ENCODE measurements at places on chromosomes 1 and 21.

GRCh38 chr1:116152950-116153691 is 41.9 kb downstream of the MAB21L3 start:
- no peak for DNase-seq

DNA sequence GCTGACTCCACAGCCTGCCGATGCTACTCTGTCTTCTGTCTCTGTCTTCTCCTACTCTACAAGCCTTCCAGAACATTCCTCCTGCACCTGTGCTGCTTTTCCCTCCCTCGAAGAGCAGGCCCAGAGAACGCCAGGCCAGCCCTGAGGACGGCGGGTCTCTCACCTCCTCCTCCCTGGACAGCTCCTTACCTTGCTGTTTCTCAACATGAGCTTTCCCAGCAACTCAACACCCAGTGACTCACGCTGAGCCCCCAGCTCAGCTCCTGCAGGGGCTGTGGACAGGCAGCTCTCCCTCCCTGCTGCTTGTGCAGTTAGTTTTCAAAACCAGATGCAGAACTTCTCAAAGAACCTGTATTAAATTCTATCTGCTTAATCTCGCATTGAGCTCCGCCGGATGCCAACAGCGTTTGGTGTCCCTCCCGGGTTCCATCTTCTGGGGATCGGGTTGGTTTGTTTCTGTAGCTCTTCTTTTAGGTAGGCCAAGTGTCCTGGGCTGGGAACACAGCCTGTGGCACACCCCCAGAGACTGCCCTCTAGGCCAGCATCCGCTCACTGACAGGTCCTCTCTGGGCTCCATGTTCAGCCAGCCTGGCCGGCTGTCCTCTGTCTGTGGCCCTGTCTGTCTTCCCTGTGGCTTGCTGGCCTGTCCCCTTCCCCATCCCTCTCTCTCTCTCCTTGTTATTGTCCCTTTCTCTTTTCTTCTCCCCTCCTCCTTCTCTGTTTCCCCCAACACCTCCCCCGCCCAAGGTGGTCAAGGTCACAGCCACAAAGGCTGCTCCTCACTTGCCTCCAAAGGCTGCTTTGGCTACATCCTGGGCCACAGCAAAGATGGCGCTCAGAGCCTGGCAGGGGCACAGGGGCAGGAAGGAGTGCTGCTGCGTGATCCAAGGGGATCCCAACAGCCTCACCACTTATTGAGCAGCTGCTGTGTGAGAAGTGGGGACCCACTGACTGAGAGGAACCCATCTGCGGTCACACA is 391.0 kb downstream of the MATN1 start:
- DNase-seq = no peak

- DNase-seq = no peak
These were observed 630 bp upstream of the LHX9 start for GRCh38 chr1:197916500-197916983.

GRCh38 chr1:236039740-236040685 is 24.9 kb downstream of the NID1 start:
- no peak for DNase-seq

- no peak for DNase-seq
These were observed 4.1 kb downstream of the KMO start for GRCh38 chr1:241536304-241536703.

- no peak for DNase-seq
These were observed 65.8 kb downstream of the CD247 start for GRCh38 chr1:167452483-167452882.

DNA sequence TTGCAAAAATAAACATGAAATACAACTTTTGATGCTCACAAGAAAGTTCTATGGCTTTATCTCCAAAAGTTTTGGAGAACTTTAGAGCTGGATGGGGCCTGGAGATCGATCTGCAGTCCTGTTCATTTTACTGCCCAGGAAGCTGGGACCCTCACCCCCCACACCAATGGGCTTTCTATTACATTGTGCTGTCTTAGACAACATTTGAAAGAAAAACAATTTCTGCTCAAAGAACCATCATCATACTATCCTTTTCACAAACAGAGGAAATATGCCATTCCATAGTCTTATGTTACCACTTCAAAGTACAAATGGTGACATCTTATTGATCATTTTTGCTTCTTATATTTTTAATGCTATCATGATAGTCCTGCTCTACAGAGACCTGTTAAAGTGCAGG is 2.0 kb upstream of the HNRNPU start:
- DNase-seq = no peak

DNA sequence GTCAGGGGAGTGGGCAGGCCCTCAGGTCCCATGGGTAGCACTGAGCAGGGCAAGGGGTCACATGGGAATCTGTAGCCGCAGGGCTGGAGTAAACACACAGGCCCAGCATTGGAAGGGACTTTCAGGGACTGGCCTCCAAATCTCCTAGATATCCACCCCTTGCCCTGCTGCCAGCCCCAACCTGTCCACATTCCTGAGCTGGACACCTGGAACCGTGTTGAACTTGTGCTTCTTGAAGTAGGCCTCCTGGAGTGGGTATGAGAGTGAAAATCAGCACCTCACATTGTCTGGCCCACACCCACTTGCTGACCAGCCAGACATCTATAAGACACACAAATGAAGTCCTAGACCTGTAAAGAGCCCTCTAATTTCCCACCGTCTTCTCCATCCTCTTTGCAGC is 7.7 kb downstream of the POMGNT1 start:
- DNase-seq = no peak

DNA sequence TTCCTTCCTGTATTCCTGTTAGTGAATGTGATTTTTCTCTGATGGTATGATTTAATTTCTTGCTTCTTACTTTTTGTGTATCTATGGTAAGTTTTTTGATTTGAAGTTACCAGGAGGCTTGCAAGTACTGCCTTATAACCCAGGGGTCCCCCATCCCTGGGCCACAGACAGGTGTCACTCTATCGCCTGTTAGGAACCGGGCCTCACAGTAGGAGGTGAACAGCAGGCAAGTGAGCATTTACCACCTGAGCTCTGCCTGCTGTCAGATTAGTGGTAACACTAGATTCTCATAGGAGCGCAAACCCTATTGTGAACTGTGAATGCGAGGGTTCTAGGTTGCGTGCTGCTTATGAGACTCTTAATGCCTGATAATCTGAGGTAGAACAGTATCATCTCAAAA is 143.3 kb downstream of the RPS6KC1 start:
- DNase-seq = no peak

- DNase-seq = no peak
These were observed 6.4 kb downstream of the ARHGEF19 start for GRCh38 chr1:16205891-16206546.

GRCh38 chr1:13540866-13541265 is 27.1 kb upstream of the LRRC38 start:
- no peak for DNase-seq

DNA sequence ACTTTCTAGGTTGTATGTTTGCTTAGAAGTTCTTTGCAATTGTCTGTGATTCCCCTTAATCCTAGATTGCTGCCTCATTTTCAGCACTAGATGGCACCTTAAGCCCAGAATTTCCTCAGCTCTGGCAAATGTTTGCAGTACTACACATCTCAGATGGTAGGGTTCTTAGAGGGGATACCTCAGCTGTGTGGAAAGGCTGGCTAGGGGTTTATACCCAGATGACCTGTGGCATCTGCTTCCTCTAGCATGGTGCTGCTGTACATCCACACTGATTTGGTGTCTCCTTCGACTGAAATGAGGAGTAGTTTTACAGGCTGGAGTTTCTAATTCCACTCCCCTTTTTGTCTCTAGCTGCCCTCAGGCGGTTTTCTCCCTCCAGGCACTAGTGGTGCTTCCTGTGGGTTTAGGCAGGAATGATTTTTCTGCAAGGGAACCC is 23.5 kb downstream of the ASB17 start:
- DNase-seq = no peak

DNA sequence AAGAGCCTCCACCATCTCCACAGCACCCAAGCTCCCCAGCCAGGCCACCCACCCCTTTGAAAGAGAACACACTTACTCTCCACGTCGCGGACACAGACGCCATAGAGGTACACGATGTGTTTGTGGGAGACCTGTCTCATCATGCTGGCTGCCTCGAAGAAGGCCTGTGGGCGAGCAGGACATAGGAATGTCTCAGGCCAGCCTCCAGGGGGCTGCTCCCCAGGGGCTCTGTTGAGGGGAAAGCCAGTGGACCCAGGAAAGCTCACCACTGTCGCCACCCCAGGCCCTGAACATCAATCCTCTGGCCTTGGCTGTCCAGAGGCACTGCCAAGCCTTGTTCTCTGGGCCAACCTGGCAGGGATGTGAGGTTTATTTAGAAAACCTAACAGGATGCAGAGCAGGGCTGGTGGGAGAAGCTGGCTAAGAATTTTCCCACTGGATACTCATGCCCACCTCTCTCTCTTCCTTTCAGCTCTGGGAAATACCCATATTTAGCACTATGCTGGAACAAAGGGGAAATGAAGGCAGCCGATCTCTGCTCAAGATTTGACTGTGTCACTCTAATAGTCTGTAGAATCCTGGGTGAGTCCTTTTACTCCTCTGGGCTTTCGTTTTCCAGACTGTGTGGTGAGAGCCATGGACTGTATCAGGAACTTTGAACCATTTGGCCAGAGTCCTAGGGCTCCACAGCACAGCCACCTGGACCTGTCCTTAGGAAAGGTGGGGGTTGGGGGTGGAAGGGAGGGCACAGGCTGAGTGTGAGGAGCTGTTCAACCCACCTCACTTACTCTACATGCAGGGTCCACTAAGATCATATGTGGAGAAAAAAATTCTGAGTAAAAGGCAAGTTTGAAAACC is 101.9 kb downstream of the RAVER2 start:
- DNase-seq = no peak

- no peak for DNase-seq
These were observed 2.5 kb downstream of the COL6A2 start for GRCh38 chr21:46100426-46100825.

DNA sequence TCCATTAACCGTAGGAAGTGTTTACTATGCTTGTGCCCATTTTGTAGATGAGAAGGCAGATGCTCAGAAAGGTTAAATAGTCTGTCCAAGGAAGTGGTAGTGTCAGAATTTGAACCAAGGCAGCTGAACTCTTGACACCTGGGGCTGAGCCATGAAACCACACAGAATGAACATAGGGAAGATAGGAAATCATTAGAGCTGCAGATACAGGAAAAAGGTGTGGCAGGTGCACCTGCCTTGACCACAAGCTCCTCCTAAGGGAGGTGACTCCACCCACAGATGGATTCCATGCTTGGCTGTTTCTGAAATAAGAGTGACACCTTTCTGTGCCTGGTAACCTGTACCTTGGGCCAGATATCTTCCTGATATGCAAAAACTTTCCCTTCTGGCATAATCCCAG is 69.9 kb upstream of the IGSF21 start:
- DNase-seq = no peak

DNA sequence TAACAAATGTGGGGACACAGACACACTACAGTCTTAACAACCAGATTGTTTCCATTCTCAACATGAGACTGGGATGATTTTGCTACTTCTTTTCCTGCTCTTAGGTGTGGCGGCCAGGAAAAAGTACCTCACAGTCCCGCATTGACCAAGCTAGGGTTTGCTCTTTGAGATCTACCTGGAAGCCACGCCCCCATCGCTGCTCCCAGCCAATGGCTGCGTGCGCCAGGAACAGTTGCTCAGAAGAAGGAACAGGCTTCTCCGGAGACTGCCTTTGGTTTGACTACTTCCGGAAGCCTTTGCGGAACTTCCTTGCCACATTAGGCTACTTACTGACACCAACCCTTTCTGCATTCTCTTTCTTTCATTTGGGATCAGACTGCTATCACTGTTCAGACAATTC is 44.2 kb upstream of the PLD5 start:
- DNase-seq = no peak

DNA sequence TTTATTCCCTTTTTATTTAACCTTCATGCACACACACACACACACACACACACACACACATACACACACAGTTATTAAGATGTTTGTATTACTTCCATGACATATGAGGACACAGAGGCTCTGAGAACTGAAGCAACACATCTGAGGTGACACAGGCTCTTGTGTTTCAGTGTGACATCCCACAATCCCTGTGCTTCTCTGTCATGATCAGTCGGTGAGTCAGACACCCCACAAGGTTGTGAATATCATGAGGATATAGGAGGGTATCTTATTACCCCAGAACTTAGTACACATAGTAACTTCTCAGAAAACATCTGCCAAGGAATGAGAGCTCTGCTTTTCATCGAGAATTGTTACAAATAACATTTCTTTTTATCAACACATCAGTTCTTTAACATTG is 459.3 kb downstream of the PLPP3 start:
- no peak for DNase-seq

- DNase-seq = no peak
These were observed 32.7 kb downstream of the XCL1 start for GRCh38 chr1:168608796-168609715.

DNA sequence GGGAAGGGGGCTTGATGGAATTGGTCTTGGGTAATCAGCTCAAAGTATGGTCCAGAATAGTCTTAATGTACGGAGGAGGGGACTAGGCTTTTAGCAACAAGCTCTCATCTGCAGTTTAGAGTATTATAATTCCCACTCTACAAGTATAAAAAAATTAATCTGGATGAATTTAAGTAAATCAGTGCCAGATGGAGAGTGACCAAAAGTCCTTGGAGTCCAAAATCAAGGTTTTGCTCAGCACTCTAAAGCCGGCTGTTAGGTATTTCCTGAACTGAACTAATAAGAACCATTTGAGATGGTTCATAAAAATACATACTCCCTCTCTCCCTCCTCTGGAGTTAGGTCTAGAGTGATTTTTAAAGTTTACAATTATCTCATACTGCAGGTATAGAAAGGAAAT is 23.7 kb downstream of the GLUL start:
- DNase-seq = no peak

DNA sequence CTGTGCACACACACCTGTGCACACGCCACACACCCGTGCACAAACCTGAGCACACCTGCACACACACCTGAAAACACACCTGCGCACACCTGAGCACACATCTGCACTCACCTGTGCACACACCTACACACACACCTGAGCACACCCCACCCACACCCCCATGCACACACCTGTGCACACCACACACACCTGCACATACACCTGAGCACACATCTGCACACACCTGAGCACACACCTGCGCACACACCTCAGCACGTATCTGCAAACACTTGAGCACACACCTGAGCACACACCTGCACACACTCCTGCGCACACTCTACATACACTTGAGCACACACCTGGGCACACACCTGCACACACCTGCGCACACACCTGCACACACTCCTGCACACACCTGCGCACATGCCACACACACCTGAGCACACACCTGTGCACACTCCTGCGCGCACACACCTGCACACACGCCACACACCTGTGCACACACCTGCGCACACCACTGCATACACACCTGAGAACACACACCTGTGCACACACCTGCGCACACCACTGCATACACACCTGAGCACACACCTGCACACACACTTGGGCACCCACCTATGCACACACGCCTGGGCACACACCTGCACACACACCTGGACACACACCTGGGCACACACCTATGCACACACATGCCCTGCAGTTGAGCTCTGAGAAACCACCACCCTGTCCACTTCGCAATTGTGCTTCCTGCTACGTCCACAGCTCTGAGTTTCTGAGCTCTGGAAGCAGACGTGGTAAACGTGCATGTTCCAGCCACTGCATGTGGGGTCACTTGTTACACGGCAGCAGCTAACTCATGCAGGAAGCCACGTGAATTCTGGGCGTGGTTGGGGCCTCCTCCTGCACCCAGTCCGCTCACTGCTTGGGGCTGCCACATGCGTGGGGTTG is 8.0 kb upstream of the C1orf159 start:
- DNase-seq = no peak

- no peak for DNase-seq
These were observed 278.2 kb upstream of the C1orf105 start for GRCh38 chr1:172142324-172142723.

- no peak for DNase-seq
These were observed 38.7 kb upstream of the DESI2 start for GRCh38 chr1:244614113-244614836.

GRCh38 chr1:92366040-92366395 is 67.2 kb downstream of the RPAP2 start:
- DNase-seq = no peak

GRCh38 chr1:53957194-53957818 is 11.2 kb downstream of the LRRC42 start:
- DNase-seq = no peak
